RWPE2 (cell line): ENCODE measurements at places on chromosomes 3 and 15.

GRCh38 chr3:37806505-37807200 is 55.0 kb upstream of the CTDSPL start:
- no peak for DNase-seq

- no peak for DNase-seq
These were observed 75.6 kb upstream of the MBNL1 start for GRCh38 chr3:152192936-152193672.

DNA sequence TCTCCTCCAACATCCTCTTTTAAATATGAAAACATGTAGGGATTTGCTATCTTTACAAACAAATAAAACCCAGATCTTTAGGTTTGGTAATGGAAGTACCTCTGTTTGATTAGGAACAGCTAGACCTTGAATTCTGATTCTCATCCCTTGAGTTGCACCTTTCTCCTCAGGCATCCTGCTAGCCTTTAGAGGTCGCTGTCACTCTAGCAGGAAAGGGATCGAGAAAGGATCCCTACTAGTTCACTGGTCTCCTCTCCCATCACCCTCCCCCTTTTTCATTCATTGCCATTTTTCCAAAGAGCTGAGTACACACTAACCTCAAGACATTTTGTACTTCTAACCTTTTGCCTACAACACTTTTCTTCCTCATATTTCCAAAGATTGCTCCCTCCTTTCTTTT is 569.8 kb downstream of the RBMS3 start:
- DNase-seq = no peak

- DNase-seq = no peak
These were observed 1161.2 kb downstream of the ROBO2 start for GRCh38 chr3:78201091-78201490.

GRCh38 chr3:58141766-58142345 is 68.9 kb downstream of the DNASE1L3 start:
- DNase-seq = no peak

GRCh38 chr3:137062250-137062649 is 104.5 kb downstream of the IL20RB start:
- DNase-seq = no peak

- no peak for DNase-seq
These were observed 188.9 kb upstream of the MEIS2 start for GRCh38 chr15:37289109-37289765.

GRCh38 chr3:53493963-53494791 is at the start of gene CACNA1D:
Gene CACNA1D (plus strand): TSS chr3:53494611. CDS start chr3:53495167, 556 bp downstream.
- DNase-seq = no peak

DNA sequence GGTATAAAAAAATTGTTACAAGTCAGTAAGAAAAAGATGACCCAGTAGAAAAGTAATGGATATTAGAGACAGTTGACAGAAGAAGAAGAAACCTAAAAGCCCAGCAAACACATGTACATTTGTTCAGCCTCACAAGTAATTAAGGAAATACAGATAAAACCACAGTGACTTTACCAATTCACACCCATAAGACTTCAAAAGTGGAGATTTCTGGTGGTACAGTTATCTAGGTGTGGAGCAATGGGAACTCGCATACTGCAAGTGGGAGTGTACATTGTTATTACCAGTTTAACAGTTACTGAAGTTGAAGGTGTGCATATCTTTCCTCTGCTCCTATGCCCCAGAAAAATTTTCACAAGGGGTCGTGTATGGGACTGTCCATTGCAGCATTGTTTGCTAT is 18.1 kb upstream of the MAPKBP1 start:
- no peak for DNase-seq

DNA sequence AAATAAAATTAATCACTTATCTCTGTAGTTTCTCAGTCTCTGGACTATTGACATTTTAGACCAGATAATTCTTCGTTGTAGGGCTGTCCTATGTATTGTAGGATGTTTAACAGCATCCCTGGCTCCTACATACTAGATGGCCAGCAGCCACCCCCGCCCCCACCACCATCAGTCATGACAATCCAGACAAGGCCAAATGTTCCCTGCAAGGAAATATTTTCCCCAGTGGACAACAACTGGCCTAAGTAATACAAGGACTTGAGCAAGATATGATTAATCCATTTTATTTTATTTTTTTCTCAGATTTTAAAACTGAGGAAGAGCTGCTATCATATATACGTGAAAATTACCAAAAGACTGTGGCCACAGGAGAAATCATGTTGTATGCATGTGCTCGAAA is 23.8 kb downstream of the TICRR start:
- no peak for DNase-seq

DNA sequence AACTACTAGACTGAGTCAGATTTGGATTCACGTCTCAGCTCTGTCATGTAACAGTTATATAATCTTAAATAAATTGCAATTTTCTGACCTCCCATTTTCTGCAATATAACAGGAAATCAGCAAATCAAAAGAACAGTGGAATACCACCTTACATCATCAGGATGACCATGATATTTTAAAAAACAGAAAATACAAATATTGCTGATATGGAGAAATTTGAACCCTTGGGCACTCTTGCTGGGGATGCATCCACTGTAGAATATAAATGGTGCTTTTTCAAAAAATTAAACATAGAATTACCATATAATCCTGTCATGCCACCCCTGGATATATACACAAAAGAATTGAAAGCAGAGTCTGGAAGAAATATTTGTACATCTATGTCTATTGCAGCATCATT is 982.5 kb downstream of the TBL1XR1 start:
- DNase-seq = no peak

DNA sequence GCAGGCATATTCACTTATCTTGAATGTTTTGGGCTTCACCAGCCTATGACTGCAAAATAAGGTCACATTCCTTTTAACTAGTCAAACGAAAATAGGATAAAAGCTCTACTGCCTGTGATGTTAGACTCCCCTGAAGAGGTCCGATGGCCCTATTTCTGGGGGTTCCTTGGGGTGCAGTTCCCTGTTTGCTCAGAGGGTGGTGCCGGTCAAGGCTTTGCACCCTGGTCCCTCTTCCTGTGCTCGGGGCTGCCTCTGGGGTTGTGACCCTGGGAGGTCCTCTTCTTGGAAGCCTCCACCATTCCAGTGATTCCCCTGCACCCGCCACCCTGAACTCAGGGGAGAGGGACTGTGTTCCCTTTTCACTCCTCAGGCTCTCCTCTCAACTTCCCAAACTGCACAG is 86.7 kb upstream of the ANKRD34C start:
- DNase-seq = peak; percentile 29

GRCh38 chr15:82828075-82828474 is 18.6 kb downstream of the WHAMM start:
- DNase-seq = no peak

GRCh38 chr3:184258926-184259325 is 2.4 kb downstream of the CAMK2N2 start:
- no peak for DNase-seq

DNA sequence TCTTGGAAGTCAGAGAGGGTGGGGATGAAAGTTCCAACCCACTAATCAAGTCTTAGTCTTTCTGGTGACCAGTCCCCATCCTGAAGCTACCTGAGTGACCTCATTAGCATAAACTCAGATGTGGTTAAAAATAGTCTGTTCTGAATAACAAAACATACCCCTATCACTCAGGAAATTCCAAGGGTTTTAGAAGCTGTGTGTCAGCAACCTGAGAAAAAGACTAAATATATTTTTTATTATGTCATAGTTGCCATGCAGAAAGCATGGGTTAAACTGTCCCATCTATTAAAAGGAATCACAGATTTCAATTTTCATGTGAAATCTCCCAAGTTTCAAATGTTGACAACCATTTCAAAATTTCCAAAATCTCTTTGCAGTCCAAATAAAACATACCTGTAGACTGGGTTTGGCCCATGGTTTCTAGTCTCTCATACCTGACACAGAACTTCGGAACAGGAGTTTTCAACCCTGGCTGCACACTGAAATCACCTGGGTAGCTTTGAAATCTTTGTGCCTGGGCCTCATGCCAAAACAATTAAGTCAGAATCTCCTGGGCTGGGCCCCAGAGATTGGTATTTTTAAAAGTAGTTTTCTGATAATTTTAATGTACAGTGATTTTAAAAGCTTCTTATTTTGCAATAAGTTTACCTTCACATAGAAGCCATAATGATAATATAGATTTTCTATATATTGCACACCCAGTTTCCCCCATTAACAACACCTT is 476.3 kb downstream of the RBMS3 start:
- no peak for DNase-seq

- no peak for DNase-seq
These were observed 1.7 kb downstream of the RORA start for GRCh38 chr15:61227269-61227949.

- DNase-seq = no peak
These were observed 197.6 kb upstream of the POU1F1 start for GRCh38 chr3:87473944-87474343.

DNA sequence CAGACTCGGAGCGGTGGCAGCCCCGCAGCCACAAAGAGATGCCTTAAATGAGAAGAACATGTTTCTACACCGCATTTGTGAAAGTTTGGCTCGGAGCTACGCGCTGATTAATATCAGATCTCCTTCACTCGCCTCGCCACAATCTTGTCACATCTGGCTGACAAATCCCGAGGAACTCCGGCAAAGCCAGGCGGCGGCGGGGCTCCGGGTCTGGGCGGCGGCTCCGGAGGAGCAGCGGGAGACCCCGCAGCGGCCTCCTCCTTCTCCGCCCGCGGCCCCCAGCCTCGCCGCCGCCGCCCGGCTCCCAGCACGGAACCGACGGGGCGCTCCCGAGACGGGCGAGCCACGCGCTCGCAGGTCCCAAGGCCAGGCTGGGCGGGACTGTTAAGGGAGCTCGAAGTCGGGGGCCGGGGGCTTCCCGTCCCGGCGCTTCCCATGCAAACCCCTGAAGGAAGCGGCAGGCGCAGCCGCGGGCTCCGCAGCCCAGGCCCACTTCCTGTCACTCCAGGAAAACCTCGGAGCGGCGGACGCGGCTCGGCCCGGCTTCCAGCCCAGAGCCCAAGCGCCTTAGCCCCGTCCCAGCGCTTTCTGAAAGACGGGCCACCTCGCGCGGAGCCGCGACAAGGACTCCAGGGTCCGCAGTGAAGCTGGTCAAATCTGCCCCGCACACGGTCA is 1.2 kb downstream of the BNC1 start:
- DNase-seq = peak; percentile 76

GRCh38 chr3:159593927-159594605 is 394.6 kb upstream of the IL12A start:
- DNase-seq = no peak

DNA sequence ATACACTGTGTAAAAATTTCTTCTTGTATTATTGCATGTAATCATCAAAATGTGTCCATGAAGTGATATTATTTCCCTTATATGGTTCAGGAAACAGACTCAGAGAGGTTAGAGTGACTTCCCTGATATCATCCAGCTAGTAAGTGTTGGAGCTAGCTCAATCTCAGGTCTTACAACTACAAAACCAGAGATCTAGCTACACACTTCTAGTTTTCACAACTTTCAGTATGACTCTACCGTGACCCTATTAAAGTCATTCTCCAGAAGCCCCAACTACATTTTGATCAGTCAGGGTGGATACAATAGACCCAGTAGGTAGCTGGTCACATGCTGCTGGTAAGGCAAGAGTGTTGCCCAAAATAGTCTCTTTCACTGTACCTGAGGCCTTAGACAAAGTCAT is 165.3 kb downstream of the GOLIM4 start:
- DNase-seq = no peak

GRCh38 chr15:27752691-27753090 is 346.4 kb downstream of the OCA2 start:
- no peak for DNase-seq

GRCh38 chr3:100868096-100868495 is 125.1 kb downstream of the ABI3BP start:
- no peak for DNase-seq

DNA sequence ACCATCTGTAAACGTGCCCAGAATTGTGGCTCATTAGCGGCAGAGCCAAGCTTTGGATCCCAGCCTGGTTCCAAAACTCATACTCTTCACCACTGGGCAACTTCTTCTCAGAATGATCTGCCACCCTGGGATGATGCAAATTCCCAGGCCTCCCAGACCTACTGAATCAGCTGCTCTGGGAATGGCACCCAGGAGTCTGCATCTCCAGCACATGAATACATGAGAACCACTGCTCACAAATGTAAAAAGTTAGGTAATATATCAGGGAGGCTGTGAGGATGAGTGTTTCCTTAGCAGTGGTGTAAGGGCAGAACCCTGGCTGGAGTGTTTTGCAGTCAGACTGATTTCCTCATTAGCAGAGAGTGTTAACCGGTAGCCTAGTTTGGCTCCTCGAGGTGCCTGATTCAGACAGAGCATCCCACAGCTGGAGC is 94.2 kb downstream of the LIPC start:
- DNase-seq = no peak

DNA sequence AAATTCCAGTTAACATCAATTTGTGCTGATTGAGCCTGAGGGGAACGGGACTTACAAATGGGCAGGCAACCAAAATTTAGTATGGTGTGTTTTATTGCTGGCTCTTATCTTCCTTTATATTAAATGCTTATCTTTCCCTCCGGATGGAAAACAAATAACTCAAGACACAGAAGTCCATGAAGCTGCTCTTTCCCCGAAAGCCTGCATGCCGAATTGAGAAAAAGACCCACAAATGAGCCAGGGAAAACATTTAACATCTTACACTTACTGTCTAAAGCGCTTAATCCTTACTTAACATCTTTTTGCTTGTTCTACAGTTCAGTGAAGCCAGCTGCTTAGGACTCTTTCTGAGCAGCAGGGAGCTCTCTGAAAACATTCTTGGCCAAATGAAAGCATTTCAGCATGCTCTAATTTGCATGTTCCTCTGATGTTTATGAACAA is 49.5 kb downstream of the HEG1 start:
- no peak for DNase-seq

GRCh38 chr15:25930931-25931330 is 67.8 kb upstream of the ATP10A start:
- no peak for DNase-seq

DNA sequence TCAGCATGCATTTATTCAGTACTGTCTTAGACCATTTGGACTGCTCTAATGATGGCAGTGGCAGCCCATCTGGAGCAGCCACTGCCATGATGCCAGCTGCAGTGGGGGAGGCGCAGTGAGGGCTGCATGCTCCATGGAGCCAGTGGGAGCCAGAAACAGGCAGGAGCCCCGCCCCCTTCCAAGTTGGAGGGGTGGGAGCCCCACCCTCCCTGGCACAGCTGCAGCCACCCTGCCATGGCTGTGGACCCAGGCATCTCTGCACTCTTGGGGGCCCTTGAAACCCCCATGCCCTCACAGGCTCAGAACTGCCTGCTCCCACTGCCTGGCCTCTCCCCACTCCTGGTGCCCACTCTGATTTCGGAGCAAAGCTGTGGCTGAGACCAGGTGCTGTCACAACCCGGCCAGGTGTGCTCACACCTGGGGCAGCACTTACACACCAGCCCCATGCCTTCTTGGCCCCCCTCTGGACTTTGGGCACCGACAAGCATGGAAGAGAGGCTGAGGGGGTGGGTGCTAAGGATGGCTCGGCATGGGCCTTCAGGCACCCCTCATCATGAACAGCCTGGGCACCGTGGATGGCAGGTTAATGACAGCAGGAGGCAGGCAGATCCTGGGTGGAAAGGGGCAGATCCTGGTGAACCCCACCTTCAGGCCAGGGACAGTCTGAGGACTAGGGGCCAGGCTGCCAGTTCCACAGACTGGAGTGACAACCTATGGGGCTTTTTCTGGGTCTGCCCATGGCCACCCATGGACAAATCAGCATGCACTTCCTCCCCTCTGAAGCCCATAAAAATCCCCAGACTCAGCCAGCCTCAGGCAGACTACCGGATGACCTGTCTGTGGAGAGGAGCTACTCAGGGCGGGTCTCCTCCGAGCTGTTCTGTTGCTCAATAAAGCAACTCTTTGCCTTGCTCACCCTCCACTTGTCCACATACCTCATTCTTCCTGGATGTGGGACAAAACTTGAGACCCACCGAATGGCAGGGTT is 18.3 kb downstream of the TBC1D21 start:
- DNase-seq = peak; percentile 60

- no peak for DNase-seq
These were observed 91.4 kb upstream of the MYZAP start for GRCh38 chr15:57500256-57500655.
